ENCODE measurements at places on chromosomes 7 and 10.

DNA sequence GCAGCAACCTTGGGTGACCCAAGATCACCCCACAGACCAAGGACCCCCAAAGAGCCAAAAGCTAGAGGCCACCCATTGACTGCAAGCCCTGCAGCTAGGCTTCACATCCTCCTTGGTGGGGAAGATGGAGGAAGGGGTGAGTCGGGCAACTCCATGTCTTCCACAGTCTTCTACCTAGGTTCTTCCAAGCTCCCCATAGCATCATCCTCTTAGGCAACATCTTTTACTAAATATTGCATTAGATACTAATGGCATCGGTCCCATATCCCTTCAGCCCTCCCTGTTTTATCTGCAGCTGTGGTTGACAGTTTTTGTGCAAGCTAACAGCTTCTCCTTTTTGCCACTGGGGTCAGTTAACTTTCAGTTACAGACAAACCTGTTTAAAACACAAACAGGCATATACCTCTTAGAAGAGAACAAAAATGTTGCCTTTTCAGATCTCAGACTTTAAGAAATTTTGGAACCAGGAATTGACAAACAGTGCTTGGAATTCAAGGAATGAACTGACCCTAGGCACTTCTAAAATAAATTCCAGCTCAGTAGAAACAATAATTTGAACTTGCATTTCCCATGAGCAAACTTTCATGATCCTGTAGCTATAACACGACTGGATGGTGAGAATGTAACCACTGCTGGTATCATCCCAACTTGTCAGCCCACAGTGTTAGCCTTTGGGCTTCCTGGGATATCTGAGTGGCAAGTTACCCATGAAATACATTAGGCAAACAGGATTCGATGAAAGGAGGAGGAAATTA, 33.9 kb upstream of the MSMB start:
- H3K36me3 ChIP-seq: no peaks in the 10 kb centered on the region
- no peak overlapping the region for H3K4me3 ChIP-seq
- H3K27me3 ChIP-seq: no peaks in the 10 kb centered on the region

DNA sequence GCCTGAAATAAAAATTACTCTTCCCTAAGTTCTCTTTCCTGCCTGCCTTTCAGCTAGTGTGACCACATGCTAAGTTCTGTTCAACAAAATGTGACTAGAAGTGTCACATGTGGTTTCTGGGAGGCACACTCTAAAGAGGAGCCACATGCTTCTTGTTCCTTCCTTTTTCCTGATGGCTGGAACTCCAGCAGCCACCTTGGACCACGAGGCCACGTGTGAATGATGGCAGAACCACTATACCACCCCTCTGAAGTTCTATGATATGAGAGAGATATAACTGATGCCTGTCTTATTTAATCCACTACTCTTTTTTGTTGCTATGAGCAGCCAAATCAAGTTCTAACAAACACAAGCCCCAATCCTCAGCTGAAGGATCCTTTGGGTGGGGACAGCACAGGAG, 8.1 kb downstream of the PODXL start:
- no peak for DNase-seq
- H3K27ac ChIP-seq: no peak overlapping the region
- H3K4me3 ChIP-seq: no peak overlapping the region
- no peaks in the 10 kb centered on the region for H3K27me3 ChIP-seq

DNA sequence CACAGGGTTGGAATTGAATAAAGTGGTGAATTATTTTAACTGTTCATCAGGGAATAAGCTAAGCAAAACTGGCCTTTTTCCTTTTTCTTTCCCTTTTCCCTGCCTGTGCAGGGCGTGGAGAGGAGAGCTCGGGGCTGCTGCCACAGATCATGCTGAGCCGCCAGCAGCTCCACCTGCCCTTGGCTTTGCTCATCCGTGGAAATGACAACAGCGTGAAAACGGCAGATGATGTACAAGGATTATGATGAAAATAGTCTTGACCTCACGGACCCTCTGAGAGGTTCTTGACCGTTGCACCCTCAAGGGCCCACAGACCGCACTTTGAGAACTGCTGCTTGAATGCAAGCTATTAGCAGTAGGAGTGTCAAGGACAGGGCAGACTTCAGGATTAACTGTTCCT, 10.6 kb downstream of the PPP2R2D start:
- H3K4me3 ChIP-seq: no peak overlapping the region
- H3K27me3 ChIP-seq: no peaks in the 10 kb centered on the region
- H3K36me3 ChIP-seq: peaks cover 12% of the 10 kb centered on the region
- DNase-seq: no peak
- H3K4me1 ChIP-seq: peaks cover 18% of the 10 kb centered on the region

DNA sequence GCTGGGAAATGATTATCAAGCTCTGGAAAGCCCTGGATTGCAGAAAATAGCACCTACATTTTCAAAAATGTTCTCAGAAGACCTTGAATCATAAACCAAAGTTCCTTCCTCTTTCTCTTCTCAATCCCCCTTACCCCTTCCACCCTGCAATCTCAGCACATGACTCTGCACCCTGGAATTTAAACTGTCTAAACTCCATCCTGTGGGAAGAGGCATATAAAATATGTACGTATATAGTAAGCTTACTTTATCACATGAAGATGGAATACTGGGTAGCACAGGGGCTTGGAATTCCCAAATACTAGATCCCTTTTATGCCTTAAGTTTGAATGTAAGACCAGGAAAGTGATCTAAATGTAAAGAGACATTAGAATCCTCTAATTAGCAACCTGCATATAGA, 7.7 kb downstream of the AGMO start:
- no peak overlapping the region for H3K27ac ChIP-seq
- H3K4me1 ChIP-seq: peaks cover 26% of the 10 kb centered on the region
- H3K36me3 ChIP-seq: no peaks in the 10 kb centered on the region
- no peak overlapping the region for H3K4me3 ChIP-seq

DNA sequence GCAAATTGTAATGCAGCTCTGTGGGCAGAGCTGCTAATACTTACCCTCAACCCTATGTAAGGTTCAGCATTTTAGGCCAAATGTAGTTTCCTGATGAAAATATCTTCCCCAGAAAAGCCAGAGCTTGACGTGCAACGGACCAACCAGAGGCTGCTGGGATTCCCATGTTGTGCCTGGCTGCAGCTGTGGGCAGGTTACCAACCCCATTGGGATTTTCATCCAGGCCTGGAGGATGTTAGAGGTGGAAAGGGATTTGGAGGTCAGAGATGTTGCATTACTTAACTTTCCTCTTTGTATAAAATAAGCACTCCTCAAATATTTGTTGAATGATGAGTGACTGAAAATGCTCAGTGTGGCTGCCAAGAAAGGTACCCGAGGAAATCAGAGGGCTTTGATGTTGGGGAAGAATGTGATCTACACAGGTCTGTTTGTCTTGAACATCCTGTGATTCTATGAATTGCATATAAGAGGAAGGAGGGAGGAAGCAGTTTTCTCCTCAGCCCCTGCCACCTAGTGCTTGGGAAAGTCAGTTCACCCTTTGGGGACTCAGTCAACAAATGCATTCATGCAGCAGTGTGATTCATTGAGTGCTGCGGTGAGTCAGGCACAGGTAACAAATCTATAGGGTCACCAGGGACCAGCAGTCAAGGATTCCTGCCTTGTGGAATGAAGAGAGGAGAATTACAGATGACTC, 487.2 kb downstream of the RPS24 start:
- H3K27ac ChIP-seq: no peak overlapping the region
- H3K4me3 ChIP-seq: no peak overlapping the region
- no peaks in the 10 kb centered on the region for H3K27me3 ChIP-seq
- no peak for DNase-seq
- no peaks in the 10 kb centered on the region for H3K36me3 ChIP-seq
- H3K4me1 ChIP-seq: no peaks in the 10 kb centered on the region

All from liver (tissue), 10 donors.